ENCODE measurements at places on chromosomes 4 and X.

DNA sequence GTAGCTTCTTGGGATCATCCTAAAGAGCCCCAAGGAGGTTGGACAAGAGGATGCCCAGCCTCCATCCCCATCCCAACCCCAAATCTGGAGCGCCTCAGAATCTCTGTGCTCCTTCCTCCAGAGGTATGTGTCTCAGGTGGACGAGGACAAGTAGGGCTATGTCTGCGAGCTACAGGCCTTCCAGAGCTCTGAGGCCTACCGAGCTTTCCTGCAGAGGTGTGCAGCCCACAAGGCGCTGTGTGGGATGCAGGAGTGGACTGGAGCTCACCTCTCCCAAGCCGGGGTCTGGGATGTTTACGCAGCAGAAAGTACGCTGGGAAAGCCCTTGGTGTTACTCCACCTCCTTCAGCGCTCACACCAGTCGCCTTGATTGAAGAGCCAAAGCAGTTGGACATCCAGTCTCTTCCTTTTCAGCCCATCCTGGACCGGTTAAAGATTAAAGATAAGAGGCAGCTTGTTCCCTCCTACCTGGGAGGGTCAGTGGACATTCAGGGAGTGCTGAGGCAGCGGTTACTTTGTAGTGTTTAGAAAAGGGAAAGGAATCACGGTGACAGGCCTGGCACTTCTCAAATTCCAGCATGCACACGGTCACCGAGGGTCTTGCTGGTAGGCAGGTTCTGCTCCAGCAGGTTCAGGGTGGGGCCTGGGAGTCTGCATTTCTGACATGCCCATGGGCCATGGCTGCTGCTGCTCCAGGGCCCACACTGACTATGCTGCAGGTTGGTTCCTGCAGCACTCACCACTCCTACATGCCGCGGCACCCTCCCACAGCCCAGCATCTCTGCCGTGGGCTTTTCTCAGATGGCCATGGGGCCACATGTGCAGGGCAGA is 29.5 kb upstream of the JAKMIP1 start:
- DNase-seq = no peak

- DNase-seq = no peak
Observed at GRCh38 chrX:17039826-17040225, 93.4 kb downstream of the REPS2 start.

- no peak for DNase-seq
Observed at GRCh38 chr4:37422638-37423037, 178.1 kb downstream of the NWD2 start.

GRCh38 chr4:10015140-10015753 is 6.0 kb downstream of the SLC2A9 start:
- peak; percentile 61 for DNase-seq

DNA sequence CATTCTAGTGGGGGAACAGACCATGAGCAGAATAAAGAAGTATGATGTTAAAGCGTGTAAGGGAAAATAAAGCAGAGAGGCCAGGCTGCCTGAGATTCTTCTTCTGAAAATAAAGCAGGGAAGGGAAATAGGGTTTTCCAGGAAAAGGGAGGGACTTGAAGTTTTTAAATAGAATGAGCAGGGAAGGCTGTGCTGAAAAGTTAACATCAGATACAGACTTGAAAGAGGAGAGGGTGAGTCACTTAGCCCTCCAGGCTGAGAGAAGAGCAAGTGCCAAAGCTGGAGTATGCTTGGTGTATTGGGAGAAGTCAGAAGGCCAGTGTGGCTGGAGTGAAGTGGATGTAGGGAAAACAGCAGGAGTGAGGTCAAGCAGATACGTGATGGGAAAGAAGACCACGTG is 10.0 kb upstream of the PLK4 start:
- no peak for DNase-seq

DNA sequence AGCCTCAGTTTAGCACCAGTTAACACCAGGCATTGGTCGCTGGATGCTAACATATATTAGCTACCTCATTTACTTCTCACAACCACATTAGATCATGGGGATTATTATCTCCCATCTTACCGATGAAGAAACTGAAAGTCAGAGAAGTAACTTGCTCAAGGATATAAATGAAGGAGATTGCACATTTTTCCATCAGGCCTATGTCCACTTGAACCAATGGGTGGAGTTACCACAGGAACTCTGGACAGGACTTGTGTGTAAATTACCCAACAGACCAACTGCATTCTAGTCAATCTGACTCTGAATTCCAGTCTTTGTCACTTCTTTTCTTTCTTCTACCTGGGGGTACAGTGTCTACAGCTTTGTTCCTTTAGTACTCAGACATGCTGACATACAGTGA is 1.8 kb downstream of the LNX1 start:
- DNase-seq = no peak

DNA sequence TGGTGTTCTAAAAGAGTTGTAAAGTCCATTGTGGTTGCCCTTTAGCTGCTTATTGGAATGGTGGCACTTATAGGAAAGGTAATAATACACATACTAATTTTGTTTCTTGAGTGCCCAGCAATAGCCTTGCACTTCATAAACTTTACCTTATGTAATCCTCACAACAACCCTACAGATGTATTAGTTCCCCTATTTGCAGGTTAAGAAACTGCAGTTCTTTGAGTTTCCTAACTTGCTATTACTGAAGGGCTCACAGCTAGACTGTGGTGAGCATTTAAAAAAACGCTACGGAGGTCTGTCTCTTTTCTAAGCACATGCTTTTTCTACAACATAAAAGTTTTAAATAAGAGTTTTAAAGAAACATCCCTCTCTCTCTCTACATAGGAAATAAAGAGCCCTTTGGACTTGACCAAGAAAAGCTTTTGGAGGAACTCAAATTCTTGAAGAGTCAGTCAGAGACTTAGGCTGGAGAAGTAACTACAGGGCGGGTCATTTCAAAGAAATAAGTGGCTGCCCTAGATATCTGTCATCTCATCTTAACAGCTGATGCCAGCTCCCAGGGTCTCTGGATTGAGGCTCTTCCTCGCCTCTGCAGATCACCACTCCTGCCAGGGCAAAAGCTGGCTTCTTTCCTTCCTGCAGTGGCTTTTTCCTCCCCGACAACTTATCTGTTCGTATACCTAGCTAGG is 42.0 kb upstream of the FBXW7 start:
- peak; percentile 35 for DNase-seq

GRCh38 chrX:103309860-103310554 is 783 bp downstream of the BEX2 start:
- DNase-seq = no peak

DNA sequence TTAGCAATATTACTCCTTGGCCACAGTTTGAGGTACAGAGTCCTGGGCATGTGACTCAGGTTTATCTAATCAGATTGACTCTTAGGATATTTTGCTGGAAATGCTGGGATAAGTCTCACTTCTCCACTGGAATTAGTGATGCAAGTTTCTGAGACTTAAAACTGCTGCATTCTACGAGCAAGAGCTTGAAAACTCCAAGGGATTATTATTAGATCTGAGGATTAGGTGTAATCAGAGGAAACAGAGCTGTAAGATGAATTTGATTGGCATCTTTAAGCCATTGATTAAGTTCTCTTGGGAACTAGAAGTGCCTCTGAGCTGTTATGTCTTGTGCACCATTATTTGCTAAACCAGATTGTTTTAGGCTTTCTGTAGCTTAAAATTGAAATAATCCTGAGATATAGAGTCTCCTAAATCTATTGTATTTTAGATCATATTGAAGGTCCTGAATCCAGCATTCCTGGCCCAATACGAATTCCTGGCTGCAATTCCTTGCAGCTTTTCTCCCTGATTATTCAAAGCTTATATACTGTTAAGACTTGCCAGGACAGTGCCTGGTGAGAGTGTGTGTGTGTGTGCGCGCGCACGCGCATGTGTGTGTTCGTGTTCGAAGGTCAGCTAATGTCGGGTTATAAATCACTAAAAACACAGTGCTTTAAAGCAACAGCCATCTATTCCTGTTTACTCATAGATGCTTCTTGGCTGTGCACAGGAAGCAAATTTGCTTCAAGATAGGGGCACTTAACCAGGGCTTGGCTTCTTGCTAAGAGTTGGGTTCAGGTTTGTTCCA is 735.1 kb downstream of the STIM2 start:
- no peak for DNase-seq

- peak; percentile 21 for DNase-seq
Observed at GRCh38 chr4:41213625-41214135, 662 bp downstream of the APBB2 start.

DNA sequence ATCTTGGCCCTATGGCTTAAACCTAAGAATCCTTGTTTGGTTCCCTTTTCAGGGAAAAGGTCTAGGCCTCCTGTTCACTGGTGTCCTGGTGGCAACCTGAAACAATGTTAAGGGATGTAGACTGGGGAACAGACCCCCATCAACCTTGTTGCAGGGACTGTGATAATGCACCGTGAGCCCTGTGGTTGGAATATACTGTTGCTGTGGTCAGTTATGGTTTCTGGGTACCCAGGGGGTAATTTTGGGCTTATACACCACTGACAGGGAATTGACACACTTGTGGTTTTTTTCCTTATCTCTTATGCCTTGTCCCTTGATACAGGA is 64.0 kb upstream of the WDR1 start:
- no peak for DNase-seq

- no peak for DNase-seq
Observed at GRCh38 chr4:102143433-102143832, 201.8 kb downstream of the SLC39A8 start.

GRCh38 chr4:101727238-101727637 is 63.3 kb upstream of the BANK1 start:
- DNase-seq = no peak

DNA sequence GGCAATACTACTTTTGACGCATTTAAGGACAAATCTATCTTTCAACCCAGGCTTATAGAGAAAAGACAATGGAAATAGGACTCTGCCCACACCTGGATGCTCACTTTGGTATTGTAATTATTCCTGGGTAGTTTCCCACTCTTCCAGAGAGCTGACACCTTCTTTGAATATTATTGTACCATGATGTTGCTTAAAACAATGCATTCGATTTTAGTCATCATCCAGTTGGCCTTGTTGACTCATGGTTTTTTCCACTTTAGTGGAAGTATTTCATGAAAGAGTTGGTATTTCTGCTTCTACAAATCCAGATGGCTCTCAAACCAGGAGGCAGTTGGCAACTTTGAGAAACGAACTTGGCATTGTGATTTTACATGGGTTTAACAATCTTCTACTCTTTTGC is 124.2 kb downstream of the ENOX2 start:
- DNase-seq = no peak

GRCh38 chr4:26900765-26901164 is 40.1 kb downstream of the STIM2 start:
- DNase-seq = no peak

DNA sequence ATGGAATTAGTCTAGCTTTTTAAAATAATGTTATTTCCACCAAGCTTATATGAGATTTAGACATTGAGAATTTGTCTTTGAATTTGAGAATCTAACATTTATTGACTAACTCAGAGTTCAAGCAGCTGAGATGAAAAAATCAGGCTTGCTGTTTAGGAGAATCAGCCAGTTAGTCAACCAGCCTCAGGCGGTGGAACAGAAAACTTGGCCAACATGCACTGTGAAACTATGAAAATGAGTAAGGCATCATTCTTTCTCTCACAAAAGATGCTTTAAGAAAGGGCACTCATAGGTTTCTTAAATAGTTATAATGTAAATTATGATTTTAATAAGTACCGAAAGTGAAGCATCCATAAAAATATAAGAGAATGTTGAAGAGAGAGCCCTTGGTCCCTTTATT is 84.2 kb downstream of the NFKB1 start:
- no peak for DNase-seq

DNA sequence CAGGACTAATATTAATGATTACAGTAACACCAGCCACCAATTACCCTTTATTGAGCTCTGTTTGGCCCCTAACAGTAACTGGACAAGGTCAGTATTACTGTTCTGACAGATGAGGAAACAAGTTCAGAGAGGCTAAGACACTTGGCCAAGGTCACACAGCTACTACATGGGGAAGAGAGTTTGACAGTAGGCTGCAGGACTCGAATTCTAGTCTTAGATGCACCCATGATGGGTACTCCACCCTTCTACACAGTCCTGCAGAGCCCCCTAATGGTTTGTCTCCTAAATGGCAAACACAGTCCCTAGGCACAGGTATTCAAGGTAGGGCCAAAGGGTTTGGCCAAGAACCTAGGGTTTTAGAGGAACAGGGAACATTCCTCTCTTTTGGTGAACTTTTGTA is 93.9 kb downstream of the NSUN7 start:
- peak; percentile 21 for DNase-seq

DNA sequence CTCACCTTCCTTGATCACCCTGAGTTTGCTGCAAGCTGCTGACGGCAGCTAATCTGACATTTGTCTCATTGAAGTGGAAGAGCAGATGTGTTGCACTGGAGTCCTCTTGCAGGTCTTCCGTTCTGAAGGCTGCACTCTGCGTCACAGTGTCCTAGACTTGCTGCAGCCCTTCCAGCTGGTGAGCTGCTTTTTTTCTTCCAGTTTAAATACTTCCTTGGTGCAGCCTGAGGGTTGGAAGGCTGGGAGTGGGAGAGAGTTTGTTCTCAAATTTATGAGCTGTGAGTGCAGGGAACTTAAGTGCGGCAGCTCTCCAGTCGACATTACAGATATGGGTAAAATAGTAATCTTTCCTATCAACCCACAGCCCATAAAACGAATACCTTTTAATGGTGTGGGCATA is 303.6 kb upstream of the FAT1 start:
- no peak for DNase-seq

DNA sequence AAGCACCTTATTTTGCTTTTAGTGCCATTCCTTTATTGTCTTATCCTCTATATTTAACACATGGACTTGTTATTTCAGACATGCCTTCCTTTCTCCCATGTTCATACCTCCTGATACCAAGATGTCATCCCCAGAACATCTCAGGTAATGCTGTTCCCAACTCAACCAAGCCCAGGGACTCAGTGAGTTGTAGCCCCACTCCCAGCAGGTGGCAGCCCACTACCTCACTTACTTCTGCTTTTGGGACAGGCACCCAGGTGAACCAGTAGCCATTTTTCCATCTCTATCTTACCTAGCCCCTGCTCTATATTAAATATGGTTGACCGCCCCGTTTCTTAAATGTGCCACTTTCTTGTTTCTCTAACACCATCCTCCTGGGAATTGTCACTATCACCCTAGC is 199.0 kb downstream of the DCHS2 start:
- DNase-seq = no peak

DNA sequence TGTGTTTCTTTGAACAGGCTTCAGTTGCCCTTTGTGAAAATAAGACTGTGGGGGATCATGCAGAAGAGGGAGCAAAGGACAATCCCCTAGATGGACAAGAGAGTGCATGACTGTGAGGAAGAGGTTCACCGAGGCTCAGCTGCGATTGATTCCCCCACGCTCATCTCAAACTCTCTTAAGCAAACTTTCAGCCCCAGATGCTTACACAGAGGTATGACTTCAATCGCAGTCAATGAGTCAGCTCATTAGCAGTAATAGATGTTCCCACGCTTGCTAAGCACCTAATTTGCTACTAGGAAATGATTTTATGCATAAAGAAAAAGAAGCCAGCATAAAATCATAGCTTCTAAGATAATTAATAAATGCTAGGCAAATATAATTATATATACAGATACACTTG is 2256.1 kb upstream of the AGA start:
- DNase-seq = no peak

DNA sequence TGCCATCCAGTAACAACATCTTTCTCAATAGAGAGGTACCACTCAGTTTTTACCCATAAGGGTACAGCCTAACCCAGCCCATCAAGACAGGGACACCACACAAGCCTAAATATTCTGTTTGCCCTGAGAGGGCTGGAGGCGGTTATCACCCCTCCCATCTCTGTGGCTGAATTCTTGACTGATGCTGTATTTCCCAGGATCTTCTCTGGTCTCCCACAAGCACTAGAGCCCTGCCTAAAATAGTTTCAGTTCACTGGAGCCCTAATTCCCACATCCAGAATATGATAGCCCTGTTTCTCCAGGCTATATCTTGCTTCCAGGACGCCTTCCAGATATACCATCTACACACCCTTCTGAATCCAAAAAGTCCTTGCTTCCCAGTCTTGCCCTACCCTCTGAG is 91.6 kb upstream of the NMU start:
- DNase-seq = no peak
